ENCODE measurements at places on chromosomes 7 and 10.
A peak's percentile ranks its signal among the peaks of the same experiment; 100 is the strongest.

GRCh38 chr10:18576586-18576985 is 74.8 kb downstream of the NSUN6 start:
- DNase-seq = no peak

DNA sequence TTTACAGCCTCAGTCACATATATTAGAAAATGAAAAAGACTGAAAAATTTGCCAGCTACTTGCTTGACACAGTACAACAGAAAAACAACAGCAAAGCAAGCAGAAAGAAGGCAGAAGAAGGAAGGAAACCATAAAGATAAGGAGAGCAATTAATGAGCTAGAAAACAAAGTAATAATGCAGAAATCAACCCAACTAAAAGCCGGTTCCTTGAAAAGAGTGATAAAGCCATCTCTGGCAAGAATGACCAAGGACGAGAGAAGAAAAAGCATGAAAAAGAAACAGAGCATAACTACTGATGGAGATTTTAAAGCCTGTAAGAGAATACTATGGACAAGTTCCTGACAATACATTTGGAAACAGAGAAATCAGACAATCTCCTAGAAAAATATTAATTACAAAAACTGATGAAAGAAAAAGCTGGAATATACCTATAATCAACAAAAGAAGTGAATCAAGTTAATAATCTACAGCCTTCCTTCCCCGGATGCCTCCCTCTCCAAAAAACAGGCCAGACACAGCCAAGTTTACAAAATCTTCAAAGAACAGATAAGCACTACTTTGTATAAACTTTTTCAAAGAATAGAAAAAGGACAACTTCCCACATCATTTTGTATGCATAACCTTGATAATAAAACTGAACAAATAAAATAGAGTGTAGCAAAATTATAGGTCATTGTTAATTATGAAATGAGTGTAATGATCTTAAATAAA is 204.0 kb downstream of the BAMBI start:
- no peak for DNase-seq

GRCh38 chr7:67723591-67723990 is 727.0 kb downstream of the TYW1 start:
- DNase-seq = peak; percentile 24

GRCh38 chr7:41835976-41836530 is 133.2 kb upstream of the INHBA start:
- no peak for DNase-seq

DNA sequence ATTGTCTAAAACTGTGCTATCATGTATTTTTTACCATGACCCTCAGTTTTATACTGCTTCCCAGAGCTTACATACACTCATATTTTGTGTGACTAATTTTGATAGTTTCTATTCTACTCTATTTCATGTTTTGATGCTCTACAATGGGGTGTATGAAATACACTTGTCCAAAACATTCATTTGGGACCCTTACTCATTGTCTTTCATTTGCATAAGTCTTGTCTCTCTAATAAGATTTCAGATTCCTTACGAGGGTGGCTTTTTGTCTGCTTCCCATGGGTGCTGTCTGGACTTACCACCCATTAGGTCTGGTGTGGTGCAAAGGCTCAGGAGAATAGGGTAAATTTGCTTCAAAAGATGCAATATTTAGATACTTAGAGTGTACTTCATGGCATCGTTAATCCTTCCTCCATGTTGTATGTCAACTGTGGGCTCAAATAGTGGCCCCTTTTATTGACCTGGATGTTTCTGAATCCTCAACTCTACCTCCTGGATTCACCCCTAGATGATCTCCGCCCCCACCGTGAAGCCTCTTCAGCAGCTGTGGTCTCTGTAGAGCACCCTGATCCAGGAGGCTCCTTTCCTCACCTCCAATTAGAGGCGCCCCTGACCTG is 3.6 kb upstream of the GIMAP5 start:
- no peak for DNase-seq

- no peak for DNase-seq
Measured at GRCh38 chr7:762885-763284, 35.8 kb upstream of the PRKAR1B start.
